ENCODE measurements at places on chromosomes 16 and 17.
A peak's percentile ranks its signal among the peaks of the same experiment; 100 is the strongest.

DNA sequence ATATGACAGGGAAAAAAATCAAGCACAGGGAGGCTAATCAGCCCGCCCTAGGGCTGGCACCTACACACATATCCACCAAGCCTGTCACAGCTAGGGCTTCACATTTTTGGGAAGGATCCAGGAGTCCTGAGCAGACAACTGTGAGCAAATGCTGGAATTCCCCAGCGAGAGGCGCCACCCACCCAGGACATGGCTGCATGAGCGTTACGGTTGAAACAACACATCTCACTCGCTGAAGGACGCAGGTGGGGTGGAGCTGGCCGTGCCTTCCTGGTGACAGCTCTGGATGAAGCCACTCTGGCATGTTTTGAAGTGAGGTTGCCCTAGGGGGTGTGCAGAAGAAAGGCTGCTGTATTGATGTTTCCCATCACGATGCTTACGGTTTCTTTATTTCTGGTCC lies 315.1 kb upstream of the EEF2KMT start:
- DNase-seq = no peak

- no peak for DNase-seq
Measured at GRCh38 chr17:13888056-13888609, 181.2 kb upstream of the COX10 start.

DNA sequence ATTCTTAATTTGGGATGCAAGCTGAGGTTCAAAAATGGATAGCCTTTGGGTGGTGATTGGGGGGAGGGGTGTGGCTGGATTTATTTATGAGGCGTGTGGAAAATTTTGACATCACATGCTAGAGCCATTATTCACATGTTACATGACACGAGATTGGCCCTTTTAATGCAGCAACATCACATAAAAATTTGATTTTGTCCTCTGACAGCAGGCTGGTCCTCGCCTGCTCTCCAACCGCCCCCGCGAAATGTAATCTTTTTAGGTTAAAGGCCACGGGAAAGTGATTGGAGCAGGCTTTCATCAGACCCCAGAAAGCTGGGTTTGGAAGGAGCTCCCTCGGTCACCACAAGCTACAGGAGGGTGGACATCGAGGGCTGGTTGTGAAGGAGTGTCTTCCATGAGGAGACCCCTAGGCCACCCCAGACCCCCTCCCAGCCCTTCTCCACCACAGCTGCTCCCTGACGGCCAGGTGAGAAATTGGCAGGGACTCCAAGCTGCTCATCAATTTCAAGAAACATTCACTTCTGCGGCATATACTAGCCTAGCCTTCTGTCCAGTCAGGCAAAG lies 502.7 kb upstream of the PSMD7 start:
- DNase-seq = no peak

DNA sequence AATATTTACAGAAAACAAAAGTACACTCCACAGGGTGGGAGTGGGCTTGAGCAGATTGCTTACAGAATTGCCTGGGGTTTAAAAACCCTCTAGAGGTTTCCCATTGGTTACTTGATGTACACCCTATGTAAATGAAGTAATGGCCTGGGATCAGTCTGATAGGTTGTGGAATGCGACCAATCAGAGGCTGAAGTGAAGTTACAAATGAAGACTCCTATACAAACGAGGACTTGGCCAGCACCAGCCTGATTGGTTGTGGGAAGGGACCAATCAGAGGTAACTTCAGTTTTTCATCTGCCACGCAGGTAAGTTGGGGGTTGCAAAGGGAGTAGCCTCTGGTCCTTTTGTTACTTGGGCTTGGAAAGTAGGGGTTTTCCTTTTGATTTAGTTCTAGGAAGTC lies 8.8 kb downstream of the EEF2K start:
- DNase-seq = no peak

- DNase-seq = peak; percentile 80
Measured at GRCh38 chr17:37489197-37490001, at the start of gene DUSP14. TSS of gene DUSP14 (plus strand) at chr17:37489891. CDS start at chr17:37512273, 22,382 bp downstream.

- no peak for DNase-seq
Measured at GRCh38 chr16:85915125-85915845, 16.3 kb downstream of the IRF8 start.

DNA sequence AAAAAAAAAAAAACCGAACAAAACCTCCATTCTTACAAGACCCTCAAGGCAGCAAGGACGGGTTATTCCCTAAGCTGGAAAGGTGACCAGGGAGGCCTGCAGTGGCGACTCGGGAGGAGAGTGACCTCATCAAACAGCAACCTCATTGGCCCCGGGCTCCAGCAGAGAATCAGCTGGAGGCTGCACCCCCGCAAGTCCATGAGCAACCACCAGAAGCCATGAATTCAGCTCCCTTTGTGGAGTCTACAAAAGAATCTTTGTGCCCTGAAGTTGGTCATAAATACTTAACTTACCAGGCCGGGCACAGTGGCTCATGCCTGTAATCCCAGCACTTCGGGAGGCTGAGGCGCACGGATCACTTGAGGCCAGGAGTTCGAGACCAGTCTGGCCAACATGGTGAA lies 80.9 kb upstream of the CREBBP start:
- no peak for DNase-seq

Data from central memory CD4-positive, alpha-beta T cell (primary cell).